ENCODE measurements at places on chromosomes 1 and 21.

DNA sequence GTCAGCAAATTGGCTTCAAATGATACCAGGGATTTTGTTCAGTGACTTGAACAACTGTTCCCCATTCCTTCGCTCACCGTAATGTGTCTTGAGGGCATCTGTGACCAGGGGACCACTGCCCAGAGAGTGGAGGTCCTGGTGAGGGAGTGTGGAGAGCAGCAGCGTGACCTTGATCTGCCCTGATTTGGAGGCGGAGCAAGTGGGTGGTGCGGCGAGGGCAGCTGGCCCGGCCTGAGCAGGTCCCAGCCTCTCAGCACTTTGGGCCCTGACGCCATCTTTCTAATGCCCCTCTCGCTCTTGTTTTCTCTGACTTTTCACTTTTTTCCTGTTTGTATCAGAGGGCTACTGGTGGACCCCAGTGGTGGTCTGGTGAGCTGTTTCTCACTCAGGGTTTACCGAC, 31.1 kb downstream of the DIP2A start:
- no peak for DNase-seq

DNA sequence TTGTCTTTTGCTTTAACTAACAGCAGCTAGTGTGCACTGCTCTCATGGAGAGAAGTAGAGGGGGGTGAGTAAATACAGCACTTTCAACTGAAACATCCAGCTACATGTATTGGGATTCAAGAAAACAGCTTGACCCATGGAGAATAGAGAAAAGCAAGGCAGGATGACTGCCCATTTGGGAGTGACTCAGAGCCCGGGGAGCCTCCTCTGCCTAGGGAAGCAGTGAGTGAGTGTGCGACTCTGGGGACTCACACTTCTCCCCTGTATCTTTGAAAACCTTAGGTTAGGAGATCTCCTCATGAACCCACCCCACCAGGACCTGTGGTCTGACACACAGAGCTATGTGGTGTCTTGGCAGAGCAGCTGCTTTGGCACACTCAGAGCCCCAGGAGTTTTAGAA, 82.0 kb upstream of the PTGFR start:
- DNase-seq = no peak

GRCh38 chr1:76317299-76317900, 242.9 kb downstream of the ST6GALNAC3 start:
- DNase-seq = no peak

DNA sequence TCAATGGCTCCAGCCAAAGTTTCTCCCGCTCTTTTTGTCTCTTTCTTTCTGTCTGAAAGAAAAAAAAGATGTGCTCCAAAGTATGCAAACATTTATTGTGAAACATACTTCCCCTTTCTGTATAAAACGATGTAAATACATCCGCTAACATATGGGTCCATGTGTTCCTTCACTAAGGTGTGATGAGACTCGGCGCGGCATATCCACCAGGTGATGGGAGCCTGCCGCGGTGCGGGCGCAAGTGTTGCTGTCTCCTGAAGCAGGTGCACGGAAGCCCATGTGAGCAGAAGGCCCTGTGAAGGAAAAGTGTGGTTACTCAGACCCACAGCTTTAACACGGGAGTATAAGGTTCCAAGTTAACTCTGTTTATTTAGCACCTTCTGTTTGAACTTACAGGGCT, 466.6 kb upstream of the C1orf87 start:
- DNase-seq = no peak

DNA sequence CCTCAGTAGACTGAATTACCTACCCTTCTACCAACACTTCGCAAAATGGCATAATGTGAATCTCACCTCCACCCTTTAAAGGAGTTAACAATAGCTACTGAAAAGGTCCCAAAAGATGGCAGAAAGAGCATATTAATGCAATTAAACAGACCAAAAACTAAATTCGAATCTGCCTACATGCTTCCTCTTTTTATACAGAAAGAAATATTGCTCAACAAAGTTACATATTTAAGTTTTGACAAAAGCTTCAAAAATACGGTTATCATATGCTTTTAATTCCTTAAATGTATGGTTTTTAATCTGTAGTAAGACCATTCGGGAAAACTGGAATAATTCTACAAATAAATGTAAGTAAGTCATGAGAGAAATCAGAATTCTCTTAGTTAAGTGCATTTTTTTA, 2.2 kb downstream of the APP start:
- no peak for DNase-seq

- DNase-seq = no peak
Measured at GRCh38 chr1:49052102-49052501, 275.4 kb upstream of the BEND5 start.

GRCh38 chr21:15058854-15059263, 5.9 kb downstream of the NRIP1 start:
- no peak for DNase-seq

GRCh38 chr1:56063461-56063860, 515.9 kb downstream of the PLPP3 start:
- DNase-seq = no peak

GRCh38 chr1:203069030-203069747, 16.6 kb downstream of the MYOG start:
- no peak for DNase-seq

- DNase-seq = no peak
Measured at GRCh38 chr1:156641761-156642264, at the start of gene BCAN. Gene BCAN (plus strand): TSS chr1:156642117. CDS start chr1:156646055, 3,938 bp downstream.

DNA sequence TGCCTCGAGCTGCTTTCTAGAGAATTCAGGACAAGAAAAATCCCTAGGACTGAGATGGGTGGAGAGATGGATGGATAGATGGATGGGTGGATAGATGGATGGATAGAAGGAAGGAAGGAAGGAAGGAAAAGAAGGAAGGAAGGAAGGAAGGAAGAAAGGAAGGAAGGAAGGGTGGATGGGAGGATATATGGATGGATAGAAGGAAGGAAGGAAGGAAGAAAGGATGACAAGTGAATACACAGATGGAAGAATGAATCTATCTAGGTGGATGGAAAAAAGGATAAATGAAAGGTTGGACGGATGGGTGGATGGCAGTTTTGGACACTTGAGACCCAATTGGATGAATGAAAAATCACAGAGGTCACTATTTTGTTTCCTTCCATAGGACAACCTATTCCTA, 120.4 kb upstream of the KAZN start:
- no peak for DNase-seq
